ENCODE measurements at places on chromosomes 7 and 10.

GRCh38 chr10:77104459-77104980 is 533.1 kb downstream of the KCNMA1 start:
- DNase-seq, result peak; percentile 86

DNA sequence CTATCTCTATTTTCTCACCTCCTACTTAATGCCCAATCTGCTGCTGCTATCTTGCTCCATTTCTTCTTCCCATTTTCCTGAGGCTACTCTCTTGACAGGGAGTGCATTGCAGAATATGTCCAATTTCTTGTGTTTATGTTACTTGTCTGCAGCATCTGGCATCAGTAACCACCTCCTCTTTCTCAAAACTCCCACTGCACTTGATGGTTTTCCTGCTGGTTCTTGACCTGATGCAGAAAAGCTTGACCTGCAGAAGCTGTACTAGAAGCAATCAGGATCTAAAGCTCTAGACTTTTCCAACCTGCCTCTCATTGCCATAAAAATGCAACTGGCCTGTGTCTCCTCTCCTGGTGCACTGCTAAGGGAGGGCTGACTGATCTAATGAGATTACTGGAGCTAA is 287.8 kb downstream of the ZEB1 start:
- DNase-seq, result no peak

DNA sequence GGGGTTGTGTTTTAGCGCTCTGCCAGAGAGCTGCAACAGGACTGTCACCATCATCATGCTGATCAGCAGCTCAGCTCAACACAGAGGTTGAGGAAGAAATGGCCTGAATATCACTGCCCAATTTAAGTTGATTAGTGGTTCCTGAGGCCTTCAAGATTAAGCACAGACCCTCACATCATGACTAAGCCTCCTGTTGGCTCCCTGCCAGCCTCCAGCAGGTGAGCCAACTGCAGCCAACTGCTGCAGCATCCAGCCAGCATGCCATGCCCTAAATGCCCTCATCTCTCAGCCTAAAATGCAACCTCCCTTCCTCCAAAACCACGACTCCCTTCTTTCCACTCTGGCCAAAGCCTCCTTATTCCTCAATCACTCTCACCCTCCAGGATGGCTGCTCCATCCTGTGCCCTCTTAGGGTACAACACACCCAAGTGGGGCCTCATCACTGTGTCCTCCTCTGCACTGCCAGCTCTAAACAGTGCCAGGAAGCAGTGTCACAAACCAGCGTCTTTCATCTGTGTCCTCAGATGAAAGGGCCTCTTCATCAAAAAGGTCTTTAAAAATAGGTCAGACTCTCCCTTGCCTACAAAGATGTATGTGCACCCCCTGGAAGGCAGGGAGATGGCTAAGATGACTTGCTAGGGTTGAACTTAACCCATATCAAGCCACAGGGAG is 259.3 kb downstream of the ZEB1 start:
- DNase-seq, result no peak

DNA sequence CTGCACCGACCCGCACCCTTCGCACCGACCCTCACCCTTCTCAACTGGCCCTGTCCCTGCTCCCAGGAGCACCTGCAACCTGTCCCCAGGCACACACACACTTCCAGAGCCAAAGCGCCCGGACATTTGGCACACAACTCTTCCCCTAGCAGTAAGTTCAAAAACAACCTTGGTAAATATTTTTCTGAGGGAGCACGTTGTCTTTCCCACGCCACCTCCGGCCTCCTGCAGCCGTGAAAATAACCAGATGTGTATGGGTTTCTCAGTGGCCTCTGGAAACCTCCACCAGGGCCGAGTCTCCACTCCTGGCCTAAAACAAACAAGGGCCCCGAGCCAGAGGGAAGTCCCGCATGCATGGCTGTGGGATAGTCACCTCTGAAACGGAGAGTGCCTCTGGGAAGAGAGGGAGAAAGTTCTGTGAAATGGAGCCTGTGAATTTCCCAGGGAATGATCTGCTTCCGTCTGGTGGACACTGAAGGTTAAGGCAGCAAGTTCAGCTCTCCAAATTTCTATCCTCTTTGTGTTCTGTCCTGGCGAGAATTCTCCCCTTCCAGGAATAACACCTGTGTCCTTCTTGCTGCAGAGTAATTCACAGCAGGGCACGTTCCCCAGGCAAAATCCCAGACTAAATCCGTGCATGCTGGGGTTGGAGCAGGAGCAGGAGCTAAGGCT is 15.8 kb downstream of the PODXL start:
- no peak for DNase-seq

- no peak for DNase-seq
Measured at GRCh38 chr10:100775386-100775785, 30.0 kb downstream of the PAX2 start.

GRCh38 chr10:90288391-90288933 is 569.4 kb downstream of the HTR7 start:
- no peak for DNase-seq

GRCh38 chr7:30633223-30633622 is 38.5 kb downstream of the GARS1 start:
- no peak for DNase-seq

DNA sequence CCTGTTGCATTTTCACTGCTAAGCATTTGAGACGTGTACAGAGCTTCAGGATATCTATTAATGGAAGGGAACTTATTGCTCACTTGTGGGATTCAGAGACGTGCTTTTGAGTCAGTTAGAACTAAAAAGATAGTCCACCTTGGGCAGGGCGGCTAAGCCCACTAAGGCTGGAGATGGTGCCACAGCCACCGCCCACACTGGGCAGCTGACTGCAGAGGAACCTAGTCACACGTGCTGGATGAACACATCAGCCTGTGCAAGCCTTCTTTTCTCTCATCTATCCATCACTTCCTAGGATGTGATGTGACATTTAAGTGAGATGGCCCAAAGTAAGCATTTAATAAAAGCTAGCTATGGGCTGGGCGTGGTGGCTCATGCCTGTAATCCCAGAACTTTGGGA is 78.0 kb downstream of the PTPRE start:
- no peak for DNase-seq

GRCh38 chr7:14839307-14839706 is 63.2 kb downstream of the DGKB start:
- DNase-seq, result no peak

- DNase-seq, result no peak
Measured at GRCh38 chr10:69180525-69181204, 631 bp downstream of the SUPV3L1 start.

DNA sequence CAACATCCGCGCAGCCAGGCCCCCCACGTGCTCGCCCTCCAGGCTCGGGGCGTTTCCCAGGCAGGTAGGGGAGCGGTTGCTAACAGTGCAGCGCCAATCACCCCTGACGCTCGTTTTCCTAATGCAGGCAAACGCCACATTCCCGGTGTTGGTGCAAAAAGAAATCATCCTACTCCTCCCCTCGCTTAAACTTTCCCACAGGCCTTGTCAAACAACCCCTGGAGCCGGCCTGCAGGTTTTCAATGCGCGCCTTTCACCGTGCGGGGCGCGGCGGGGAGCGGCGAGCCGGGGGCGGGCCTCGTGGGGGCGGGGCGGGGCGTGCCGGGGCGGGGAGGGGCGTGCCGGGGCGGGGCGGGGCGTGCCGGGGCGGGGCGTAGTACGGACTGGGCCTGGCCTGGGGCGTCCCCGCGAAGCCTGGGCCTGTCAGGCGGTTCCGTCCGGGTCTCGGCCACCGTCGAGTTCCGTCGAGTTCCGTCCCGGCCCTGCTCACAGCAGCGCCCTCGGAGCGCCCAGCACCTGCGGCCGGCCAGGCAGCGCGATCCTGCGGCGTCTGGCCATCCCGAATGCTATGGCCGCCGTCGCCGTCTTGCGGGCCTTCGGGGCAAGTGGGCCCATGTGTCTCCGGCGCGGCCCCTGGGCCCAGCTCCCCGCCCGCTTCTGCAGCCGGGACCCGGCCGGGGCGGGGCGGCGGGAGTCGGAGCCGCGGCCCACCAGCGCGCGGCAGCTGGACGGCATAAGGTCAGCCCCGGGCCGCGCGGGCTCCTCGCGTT is at the start of gene ECHDC3:
Gene ECHDC3, plus strand, starts transcription at position 374 of the 770 bp plus-strand sequence. Its CDS starts 195 bp downstream, at position 569.
- no peak for DNase-seq

DNA sequence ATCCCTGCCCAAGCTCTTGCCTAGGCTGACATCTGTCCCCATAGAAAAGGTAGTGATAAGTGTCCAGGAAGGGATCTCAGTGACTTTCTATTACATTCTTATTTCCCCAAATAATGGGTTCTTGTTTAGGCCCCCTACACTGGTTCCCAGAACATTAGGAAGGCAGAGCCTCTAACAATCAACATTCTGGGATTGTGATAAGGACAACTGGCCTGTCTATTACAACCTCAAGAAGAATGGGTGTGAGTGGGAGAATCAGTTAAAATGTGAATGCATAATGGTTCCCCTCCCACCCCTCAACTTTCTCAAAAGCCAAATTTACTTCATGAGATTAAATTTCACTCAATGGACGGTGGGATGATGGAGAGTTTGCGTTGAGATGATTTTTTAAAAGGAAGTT is 6.4 kb upstream of the ANKRD1 start:
- no peak for DNase-seq

- DNase-seq, result no peak
Measured at GRCh38 chr7:120838281-120838682, 19.7 kb downstream of the TSPAN12 start.

DNA sequence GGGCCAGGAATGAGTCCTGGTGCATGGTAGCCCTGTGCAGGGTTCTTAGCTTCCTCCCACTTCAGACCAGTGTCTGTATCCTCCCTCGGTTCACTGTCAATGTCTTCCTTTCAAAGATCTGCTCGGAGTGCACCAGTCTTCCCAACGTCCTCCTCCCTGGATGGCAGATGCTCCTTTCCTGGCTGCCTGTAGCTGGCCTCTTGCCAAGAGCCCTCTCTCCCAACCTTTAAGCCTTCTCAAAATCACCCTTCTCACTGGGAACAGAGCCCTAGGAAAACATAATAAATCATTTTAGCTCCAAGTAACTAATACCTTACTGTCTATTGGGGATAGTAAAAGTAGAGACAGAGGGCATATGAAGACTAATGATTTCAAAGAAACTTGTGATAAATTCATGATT is 490.6 kb downstream of the CCSER2 start:
- no peak for DNase-seq

- no peak for DNase-seq
Measured at GRCh38 chr10:31586723-31587638, 268.0 kb downstream of the ZEB1 start.

- peak; percentile 38 for DNase-seq
Measured at GRCh38 chr10:311901-312665, 176.8 kb downstream of the ZMYND11 start.

GRCh38 chr10:114349522-114350215 is 54.6 kb downstream of the AFAP1L2 start:
- DNase-seq, result no peak

- no peak for DNase-seq
Measured at GRCh38 chr10:123769647-123770046, 103.5 kb downstream of the GPR26 start.

DNA sequence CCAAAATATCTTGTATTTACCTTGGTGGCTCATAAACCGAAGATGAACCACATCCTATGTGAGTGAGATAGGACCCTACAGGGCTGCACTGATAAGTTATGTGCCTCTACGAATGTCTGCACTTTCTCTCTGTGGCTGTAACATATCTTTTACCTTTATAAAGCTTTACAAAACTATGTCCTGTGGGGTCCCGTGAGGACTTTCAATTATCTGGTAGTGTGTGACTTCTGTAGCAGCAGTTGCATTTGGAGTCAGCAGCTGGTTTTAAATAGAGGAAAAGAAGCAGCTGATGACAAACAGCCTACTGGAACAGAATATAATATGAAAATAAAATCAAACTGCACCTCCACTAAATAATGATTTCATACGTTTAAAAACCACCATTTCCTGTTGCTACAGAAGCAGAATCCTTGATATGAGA is 222.4 kb upstream of the GNAI1 start:
- no peak for DNase-seq

DNA sequence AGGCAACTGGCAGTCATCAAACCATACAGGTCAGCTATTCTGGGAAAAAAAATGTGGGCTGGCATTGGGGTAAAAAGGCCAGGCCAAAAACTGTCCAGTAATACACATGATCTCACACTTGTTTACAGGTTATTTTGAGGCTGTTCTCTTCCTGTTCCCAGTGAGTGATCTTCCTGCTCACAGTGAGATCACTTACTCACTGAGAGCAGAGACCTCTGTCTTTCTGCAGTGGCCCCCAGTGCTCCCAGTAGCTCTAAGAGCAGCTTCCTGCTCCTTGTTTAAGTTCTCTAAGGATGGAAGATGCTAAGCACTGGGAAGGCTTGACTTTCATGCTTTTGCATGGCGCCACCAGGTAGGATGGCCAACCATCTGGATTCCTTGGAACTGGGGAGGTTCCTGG is 93.5 kb upstream of the KIAA1217 start:
- DNase-seq, result no peak

DNA sequence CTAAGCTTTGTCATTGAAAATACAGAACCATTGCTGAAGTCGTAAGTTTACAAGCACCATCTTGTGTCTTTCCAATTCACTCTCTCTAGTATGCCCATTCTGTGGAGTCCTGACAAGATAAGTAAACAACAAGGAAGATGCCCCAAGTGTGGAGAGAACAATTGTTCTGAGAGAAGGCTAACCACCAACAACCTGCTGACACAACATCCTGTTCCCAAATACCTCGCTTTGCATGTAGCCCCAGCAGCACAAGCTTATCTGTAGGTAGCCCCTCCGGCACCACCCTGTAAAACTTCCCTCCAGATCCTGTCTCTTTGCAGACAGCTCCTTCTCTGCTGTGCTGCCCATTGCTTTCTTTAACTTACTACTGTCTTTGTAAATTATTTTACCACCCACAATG is 233.3 kb upstream of the AOAH start:
- DNase-seq, result no peak

DNA sequence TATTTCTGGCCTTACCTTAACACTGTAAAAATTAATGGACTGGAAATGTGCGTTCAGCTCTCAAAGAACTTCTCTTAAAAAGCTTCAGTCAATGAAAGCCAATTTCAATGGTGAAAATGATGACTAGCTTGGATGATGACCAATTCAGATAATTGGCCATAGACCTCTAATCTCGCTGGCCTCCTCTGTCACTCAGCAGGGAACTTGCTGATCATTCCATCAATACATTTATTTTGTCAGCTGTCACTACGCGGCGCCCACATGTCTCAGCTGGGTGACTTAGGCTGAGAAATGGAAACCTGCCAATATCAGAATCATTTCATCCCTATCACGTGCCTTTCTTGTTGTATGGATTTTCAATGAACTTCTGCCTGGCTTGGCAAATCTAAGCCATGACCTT is 673.0 kb upstream of the AUTS2 start:
- DNase-seq, result no peak

DNA sequence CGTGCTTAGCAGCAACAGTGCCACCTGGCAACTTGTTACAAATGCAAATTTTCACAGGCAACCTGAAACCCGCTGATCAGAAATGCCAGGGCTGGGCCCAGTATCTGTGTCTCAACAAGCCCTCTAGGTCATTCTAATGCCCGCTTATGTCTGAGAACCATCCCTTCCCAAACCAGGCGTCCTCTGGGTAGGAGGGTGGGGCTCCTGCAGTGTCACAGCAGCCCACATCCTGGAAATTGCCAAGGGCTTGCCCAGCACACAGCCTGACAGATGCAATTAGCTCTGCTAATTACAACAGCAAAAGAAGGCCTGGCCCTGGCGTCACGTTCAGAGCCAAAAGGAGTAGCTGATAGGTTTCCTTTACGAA is 15.9 kb downstream of the ITPRIP start:
- no peak for DNase-seq
